Posterior vena cava (tissue), 2 donors: ENCODE measurements at places on chromosomes 2 and 18. TPM values are rescaled to one million over a fixed set of nuclear protein-coding genes. Genes with fewer than 3 reads are reported as not detected.

GALNT13 gene
- 6.0 TPM for total RNA-seq

SLC9A2 gene
- not detected for total RNA-seq

C2orf66 gene
- not detected for total RNA-seq

ZSWIM2 gene
- not detected for total RNA-seq

SNRNP27 gene
- total RNA-seq = 35.9 TPM

IL1B gene
- 1.1 TPM for total RNA-seq

ASPRV1 gene
- 1.00 TPM for total RNA-seq

SOX11 gene
- not detected for total RNA-seq

TMEM247 gene
- total RNA-seq = not detected

ROCK2 gene
- total RNA-seq = 186 TPM

DCDC2C gene
- not detected for total RNA-seq

PTH2R gene
- not detected for total RNA-seq

TBR1 gene
- total RNA-seq = not detected

DUSP2 gene
- 3.5 TPM for total RNA-seq

COLEC11 gene
- total RNA-seq = 3.8 TPM
